ENCODE measurements at places on chromosomes 12 and 14. TPM values are rescaled to one million over a fixed set of nuclear protein-coding genes. Genes with fewer than 3 reads are reported as not detected.

GRCh38 chr12:56212361-56212760 lies 9.4 kb downstream of the RNF41 start:
- DNase-seq: no peak

The MSI1 gene
- 2.3 TPM for polyA plus RNA-seq

DNA sequence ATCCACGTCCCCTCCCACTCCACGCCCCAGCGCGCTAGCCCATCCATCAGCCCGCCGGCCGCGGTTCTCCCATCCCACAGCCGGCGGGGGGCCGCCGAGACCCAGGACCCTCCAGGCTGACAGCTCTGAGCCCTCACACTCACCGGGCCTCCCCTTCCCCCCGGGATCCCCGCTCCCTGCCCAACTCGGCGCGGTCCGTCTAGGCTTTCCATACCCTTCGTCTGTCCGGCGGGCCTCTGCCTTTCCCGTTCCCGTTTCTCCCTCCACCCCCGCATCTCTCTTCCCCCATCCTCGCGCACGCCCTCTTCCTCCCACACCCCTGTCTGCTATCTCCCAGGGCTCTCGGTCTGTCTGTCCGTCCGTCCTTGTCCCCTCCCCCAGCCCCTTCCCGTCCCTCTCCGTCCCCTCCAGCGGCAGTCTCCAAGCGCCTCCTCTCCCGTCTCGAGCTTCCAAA lies 726 bp downstream of the ZFHX2 start:
- no peak for DNase-seq

The RPGRIP1 gene
- not detected for polyA plus RNA-seq

- no peak for DNase-seq
These were observed 159.9 kb downstream of the SYNE2 start for GRCh38 chr14:64012720-64013119.

The MANSC1 gene
- polyA plus RNA-seq: 7.8 TPM

- DNase-seq: no peak
These were observed 150.1 kb downstream of the EGLN3 start for GRCh38 chr14:33800735-33801163.
